ENCODE measurements at places on chromosomes 2 and 18.

GRCh38 chr18:8967573-8967972 lies 134.9 kb upstream of the NDUFV2 start:
- DNase-seq = no peak

DNA sequence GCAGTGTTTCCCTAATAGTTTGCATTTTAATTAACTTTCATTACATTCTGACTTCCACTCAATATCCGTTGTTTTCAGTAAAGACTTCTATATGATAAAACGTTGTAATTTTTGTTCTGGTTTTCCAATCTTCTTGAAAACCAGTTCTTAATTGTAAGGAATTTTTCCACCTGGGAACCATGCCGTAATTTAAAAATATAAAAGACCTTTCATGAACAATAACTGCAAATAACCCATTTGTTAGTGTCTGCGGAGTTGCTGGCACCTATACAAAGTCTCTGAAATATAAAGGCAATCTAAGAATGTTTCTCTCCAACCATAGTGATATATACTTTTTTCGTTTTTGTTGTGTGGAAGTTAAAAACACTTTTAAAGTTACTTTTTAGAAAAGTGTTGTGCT lies 7.7 kb upstream of the SATB2 start:
- DNase-seq = no peak

DNA sequence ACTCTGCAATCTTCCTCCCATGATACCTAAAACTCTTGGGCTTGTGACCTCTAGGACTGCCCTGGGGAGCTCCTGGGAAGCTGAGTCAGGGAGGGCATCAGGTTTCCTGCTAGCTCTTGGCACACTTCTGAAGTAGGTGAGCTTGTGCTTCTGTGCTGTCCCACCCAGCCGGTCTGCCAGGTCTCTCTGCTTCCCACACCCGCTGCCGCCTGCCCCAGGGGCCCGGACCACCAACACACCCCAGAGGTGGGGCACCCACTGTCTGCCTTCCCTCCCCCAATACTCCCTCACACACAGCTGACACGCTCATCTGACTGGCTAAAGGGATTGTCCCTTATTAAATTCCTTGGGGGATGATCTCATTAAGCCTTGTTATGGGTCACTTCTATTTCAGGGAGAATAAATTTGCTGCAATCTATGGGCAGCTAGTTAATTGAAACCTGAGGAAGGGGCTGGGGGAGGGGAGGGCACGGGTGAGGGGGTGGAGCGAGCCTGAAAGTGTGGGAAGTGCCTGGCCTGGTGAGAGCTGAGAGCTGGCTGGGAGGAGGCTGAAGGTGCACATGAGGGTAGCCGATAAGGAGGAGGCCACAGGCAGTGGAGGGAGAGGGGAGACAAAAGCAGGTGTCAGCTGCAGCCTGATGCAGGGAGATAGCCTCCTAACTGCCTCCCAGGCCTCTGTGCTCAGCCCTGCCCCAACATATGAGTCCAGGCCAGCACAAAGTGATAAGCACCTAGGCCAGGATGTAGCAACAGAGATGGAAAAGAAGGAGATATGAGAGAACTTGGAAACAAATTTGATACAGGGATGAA lies 48.8 kb downstream of the HAUS1 start:
- DNase-seq = no peak

DNA sequence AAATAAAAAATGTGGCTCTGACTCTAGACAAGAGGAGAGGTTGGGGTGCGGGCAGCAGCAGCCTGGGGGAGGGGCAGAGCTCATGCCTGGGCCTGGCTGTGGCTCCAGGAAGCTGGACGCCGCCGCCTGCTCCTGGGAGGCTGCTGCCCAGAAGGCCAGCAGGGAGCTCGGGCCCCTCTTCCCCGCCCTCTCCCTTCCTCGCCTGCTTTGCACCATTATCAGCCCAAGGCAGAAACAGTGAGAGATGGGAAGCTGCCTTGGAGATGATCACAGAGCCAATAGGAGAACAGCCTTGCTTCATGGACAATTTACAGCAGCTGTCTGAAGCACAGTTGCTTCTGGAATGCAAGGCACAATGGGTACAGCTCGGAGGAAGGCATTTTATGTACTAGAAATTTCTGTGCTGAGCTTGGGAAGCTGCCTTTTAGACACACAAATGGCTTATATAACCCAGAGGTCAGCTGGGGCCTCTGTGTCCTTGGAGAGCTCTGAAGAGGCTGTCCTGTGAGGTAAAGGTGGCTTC lies 55.3 kb upstream of the AFF3 start:
- no peak for DNase-seq

DNA sequence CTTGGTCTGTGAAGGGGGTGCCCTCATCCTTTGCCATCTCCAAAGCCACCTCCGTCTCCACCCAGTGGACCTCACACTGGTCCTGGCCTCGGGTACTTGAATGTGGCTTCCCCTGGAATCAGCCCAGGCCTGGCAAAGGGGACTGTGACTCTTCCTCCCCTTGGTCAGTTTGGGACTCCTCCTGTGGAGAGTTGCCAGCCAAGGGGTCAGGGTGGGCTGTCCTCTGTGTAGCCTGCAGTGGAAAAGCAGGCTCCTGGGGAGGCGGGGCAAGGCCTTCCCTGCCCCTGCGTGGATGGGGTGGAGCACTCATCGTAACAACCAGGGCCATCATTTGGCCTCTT lies 59.8 kb downstream of the INHBB start:
- no peak for DNase-seq

- no peak for DNase-seq
Observed at GRCh38 chr18:66160007-66160406, 409.2 kb downstream of the CDH7 start.

GRCh38 chr2:233409286-233409991 lies 55.1 kb downstream of the DGKD start:
- DNase-seq = no peak

DNA sequence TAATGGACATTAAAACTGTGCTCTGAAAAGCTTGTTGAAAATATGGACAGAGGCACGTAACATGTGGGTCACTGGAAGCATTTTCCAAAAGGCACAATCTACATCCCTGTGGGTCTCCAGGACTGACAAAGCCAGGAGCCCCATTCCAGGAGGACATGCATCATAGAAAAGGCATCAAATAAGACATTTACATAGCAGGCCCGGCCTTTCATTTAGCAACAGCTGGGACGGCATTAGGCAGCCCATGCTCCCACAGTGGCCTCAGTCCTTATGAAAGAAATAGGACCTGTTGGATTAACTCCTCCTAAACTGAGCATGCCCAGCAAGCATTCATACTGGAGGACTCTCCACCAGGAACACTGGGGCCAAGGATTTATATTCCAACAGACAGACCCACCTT lies 72.2 kb downstream of the TWIST2 start:
- DNase-seq = no peak
